ENCODE measurements at places on chromosomes 11 and 22.

DNA sequence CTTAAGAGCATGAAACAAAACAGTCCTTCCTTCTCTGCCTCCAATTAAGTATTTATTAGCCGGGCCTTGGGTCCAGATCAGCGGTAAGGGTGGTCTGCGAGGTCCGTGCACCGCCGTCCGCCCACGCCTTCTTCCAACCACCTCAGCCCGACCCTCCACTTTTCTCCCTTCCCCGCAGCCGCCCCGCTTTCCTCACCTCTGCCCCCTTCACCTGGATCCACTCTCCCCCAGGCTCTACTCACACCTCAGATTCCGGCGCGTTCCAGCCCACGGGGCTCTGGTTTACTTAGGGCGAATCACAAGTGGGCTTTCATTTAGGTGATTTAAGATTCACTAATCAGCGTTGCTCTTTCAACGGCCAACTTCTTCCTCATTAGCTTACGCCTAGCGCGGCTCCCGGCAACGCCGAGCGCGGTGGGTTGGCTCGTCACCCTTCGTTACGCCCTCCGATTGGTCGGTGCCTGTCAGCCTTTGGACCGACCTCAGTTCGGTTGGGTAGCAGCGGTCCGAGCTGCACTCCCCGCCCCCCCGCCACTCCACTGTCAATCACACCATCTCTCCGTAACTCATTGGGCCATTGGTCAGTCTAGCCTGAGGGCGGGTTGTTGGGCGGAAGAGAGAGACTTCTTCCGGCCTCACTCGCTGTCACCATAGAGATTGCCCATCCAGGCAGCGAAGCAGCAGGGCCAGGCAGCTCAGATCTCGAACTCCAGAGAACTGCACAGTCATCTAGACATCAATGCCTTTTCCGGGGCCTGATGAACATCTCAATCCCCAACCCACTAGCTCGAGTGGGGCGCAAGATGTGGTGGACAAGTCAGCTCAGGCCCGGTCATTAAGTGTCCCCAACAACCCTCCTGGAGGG lies at the start of gene TMEM218:
Gene TMEM218 (minus strand): TSS at position 284 of the 865 bp plus-strand sequence. CDS start 9,385 bp downstream, outside the sequence.
- DNase-seq: peak; percentile 99

DNA sequence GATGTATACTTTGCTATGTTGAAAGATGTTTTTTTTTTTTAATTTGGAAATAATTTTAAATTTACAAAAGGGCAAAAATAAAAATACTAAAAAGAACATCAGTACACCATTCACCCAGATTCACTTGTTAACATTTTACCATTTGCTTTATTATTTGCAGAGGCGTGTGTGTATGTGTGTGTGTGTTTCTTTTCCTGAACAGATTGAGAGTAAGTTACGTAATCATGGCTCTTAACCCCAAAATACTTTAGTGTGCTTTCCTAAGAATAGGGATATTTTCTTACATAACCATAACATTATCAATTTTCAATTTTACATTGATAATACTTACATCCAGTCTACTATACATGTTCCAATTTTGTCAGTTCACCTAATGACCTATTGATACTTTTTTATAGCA lies 91.5 kb upstream of the HORMAD2 start:
- DNase-seq: no peak

DNA sequence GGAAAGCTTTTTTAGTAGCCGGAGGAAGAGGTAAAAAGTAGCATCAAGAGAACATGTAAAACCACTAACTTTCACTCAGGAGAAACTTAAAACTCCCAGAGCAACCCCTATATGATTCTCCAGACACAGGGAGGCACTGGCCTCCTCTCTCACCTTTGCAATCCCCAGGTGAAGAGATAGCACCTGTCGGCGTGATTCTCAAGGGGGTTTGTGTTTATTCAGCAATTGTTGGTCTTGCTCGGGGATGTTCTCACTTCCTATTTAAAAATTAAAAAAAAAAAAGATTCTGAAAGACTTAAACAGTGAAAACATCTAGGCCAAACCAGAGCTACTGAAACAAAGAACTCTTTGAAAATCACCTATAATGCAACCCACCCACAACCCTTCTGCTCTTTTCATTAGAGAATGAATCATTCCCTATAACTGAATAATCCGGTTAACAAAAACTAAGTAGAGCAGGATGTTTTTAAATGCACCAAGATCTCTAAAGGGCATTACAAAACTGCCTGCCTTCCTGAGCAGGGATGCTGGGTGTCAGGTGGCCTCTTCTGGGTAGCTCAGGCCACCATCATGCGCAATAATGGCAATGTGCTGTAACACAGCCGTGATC lies 24.9 kb downstream of the DHCR7 start:
- no peak for DNase-seq

- DNase-seq: no peak
Observed at GRCh38 chr11:108886660-108887009, 221.8 kb downstream of the DDX10 start.

GRCh38 chr11:64219755-64220154 lies 6.2 kb downstream of the TRPT1 start:
- no peak for DNase-seq

DNA sequence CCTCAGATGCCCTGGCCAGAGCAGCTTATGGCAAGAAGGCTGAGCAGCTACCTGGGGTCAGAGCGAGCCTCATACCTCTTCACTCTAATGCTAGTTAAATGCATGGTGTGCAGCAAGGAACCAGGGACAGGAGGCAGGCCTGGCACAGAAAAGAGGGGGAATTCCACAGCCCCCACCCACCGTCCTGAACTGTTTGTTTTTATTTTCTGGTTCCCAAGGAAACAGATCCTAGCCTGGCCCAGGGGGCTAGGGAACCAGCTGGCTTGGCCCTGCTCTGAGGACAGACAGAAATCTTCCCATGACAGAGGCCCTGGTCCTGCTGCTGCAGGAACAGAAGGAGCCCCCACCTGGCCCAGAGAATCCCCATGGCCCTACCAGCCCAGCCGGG lies 40.4 kb downstream of the SLCO2B1 start:
- no peak for DNase-seq

DNA sequence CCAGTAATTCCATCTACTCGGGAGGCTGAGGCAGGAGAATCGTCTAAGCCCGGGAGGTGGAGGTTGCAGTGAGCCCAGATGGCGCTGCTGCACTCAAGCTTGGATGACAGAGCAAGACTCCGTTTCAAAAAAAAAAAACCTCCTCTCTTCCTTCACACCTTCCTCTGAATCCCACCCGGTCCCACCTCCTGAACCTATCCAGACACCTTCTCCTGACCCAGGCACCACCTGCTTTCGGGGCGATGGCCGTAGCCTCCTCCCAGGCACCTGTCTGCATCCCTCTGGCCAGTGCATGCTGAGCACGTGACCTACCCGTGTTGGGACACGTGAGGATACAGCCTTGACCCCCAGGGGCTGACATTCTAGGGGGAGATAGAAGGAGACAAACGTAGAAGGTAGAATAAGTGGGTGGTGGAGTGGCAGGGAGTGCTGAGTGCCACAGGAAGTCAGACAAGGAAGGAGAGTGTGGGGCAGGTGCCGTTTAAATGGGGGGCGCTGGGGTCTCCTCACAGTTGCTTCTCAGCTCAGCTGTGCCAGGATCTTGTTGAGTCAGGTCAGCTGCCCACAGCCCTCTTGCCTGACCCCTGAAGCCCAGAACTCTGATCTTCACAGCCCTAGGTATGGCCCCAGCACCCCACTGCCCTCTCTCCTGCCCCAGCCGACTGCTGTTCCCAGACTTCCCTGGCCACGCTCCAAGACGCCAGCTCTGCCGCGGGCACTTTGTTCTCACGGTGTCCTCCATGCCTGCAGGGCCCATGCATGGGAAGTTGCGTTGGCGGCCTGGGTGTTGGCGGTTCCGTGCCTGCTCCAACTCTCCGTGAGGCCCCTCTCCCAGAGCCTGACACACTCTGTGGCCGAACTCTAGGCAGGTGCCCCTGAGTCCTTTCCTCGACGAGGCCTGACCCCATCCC lies 1.2 kb upstream of the MIOX start:
- DNase-seq: no peak

GRCh38 chr11:97351939-97352338 lies 962.1 kb downstream of the JRKL start:
- no peak for DNase-seq

- DNase-seq: no peak
Observed at GRCh38 chr11:35236667-35237003, 97.7 kb downstream of the CD44 start.

- no peak for DNase-seq
Observed at GRCh38 chr22:17705546-17705945, 67.0 kb downstream of the BCL2L13 start.

DNA sequence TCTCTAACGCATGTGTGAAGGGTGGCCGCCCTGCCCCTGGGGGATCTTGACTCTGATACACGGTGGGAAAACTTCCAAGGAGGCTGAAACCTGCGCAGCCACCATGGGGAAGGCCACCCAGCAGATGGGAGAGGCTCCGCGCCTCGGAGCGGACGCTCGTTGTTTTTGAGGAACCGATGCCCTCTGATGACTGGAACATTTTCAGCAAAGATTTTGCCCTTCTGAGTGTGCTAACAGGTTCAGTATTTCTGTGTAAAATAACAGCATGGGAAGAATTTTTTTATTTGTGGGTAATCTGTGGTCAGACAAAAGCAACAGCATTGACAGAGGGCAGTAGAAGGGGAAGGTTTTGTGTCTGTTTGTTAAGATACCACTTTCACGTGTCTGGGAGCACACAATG lies 16.7 kb downstream of the MB start:
- no peak for DNase-seq

GRCh38 chr11:34364102-34364501 lies 6.3 kb upstream of the ABTB2 start:
- no peak for DNase-seq

GRCh38 chr11:35529971-35530495 lies 4.6 kb upstream of the PAMR1 start:
- no peak for DNase-seq

GRCh38 chr11:62069986-62070919 lies 53.6 kb upstream of the INCENP start:
- peak; percentile 28 for DNase-seq

GRCh38 chr22:25351631-25352293 lies 132.3 kb downstream of the CRYBB2 start:
- DNase-seq: no peak

DNA sequence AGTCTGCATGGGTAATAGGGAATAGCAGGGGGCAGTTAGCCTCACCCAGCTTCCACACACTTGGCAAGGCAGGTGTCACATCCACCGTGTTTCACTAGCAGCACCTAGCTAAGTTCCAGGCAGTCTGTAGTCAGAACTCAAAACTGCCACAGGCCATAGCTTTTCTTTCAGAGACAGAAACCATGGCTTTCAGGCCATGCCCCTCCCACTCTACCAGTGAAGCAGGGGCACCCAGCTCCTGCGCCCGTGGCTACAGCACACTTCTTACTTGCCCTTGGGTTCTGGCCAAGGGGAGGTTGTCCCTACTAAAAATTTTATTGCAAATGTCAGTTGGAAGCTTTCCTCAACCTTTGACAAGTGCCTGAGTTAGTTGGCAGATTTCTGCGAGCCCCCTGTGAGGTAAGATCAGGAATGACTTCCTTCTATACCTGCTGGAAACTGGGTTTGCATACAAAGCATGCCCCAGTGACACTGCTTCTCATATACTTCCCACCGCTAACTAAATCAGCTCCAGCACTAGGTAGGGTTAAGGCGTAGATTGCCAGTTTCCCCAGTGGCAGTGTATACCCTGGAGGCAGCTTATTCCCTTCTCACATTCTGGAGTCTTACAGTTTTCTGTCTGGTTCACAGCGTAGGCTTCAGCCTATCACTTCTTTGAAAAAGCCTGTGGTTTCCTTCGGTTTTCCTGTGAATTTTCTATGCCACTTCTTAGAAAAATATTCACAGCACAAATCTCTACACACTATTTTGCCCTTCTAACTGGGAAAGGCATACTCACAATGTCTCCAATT lies 139.0 kb upstream of the LUZP2 start:
- no peak for DNase-seq

GRCh38 chr11:74676596-74676995 lies 54.6 kb downstream of the CHRDL2 start:
- DNase-seq: no peak

GRCh38 chr11:121547574-121547973 lies 94.8 kb upstream of the SORL1-AS1 start:
- DNase-seq: peak; percentile 51

DNA sequence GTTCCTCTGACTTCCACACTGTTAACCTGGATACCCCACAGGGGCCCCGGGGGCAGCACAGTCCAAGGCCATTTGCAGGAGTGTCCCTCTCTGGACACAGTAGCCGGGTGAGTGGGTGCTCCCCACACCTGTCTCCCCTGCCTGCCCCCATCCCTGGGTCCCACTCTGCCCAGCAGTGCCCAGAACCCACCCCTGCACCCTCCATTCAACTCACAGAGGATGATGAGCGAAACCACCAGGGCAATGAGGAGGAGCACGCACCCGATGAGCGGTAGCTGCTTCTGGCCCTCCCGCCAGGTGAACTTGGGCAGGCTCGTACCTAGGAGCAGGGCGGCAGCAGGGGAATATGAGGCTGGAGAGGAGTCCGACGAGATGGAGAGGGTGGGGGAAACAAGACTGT lies 12.2 kb downstream of the TMPRSS13 start:
- DNase-seq: no peak

DNA sequence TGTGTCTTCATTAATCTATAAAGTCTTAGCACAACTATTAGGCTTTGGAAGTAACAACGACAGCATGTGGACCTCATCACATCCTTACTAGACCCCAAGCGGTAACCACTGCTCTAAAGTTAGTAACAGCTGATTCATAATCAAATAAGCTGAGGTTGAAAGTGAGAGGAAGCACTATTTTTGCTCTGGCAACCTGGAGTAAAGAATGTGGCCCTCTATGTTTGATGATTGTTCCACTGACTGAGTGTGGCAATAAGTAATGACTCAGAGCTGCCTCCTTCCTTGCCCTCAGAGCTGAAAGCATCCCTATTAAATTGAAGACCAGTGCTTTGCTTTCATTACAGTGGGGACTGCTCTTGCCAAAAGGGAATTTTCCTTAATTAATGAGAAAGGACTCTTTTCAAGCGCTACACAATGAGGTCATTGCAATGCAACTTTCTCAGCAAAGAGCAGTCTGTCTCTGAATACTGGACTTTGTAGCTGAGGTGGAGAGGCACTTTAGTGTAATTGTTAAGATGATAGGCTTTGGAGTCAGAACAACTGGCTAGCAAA lies 906.1 kb upstream of the RAG2 start:
- no peak for DNase-seq

- no peak for DNase-seq
Observed at GRCh38 chr22:41445129-41446056, 1.2 kb downstream of the TOB2 start.

DNA sequence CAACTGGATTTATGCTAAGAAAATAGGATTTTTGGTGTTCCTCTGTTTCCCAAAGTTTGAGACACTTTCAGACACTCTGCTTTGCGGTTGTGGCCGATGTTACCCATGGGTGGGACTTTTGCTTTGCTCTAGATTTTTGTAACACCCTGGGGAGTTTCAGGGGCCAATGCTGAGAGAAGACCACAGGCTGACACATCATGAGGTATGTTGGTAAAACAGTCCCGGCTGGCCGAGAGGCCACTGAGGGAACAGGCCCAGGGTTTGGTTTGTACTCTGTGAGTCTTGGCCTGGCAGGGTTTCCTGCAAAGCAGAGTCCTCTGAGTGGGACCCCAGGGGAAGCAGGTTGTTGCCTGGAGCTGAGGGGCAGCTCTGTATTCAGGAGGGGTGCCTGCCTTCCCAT lies 78.5 kb upstream of the PITPNB start:
- DNase-seq: no peak

GRCh38 chr11:72081821-72082453 lies 1.3 kb downstream of the LRRC51 start:
- DNase-seq: no peak
